Activated CD8-positive, alpha-beta T cell treated with anti-CD3 and anti-CD28 coated beads for 36 hours (primary cell): ENCODE measurements at places on chromosomes 3 and 15.

DNA sequence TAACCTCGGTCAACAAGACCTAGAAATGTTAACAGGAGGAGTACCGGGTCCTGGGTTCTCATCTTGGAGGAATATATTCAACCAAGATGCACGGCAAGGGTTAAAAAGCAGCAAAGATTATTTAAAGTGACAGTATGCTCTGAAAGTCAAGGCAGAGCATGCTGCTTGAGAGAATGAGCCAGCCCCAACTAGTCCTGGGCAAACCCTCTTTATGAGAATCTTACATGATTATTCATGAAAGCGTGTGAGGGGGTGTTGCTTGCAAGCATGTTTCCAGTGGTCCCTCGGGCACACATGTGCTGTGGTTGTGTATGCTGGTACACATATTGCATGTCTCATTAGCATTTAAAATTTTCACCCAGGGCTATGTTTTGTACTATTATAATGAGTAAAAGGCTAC is 1445.6 kb downstream of the SI start:
- DNase-seq, result no peak

DNA sequence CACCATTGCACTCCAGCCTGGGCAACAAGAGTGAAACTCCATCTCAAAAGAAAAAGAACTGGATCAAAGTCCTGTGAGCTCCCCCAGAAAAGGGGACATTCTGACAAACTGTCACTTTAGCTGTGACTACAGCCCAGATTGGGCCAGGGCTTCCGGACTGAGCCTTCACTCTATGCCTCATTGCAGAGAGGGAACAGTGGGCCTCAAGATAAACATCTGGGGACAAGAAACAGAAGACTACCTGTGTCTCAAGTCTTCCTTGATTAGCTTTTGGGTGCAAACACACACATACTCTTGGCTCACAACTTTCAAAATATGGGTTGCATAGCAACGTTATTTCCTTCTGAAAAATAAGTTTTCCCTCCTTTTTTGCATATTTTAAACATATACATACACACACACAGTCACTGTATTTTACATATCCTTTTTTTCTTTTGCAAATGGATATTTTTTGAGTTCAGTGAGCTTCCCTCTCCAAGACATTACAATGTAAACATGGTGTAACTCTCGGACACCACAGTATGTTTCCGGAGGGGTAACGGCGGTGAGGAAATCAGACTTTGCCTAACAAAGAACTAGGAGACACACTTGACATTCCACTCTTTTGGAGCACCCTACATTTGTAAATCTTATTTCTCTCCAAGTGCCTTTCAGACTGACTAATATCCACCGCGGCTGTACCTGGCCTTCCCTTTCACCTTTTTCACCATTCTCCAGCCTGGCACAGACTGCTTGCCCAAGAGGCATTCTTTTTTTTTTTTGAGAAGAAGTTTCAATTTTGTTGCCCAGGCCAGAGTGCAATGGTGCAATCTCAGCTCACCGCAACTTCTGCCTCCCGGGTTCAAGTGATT is 3.5 kb downstream of the TKT start:
- no peak for DNase-seq

DNA sequence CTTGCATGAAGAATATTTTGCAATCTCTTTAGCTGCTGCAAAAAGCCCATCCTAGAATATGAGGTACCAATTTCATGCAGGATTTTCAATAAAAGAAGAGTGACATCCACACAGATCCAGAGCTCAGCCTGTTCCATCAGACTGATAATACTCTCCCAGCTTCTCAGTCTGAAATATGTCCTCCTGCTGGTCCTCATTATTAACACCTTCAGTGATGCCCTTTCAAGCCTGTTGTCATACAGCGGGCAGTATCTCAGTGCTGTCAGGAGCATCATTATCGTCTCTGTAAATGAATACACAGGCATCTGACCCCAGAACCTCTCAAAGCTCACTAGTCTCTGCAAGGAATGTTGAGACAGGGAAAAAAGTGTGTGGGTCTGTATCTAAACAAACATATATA is 1387.8 kb downstream of the OTOL1 start:
- DNase-seq, result no peak

DNA sequence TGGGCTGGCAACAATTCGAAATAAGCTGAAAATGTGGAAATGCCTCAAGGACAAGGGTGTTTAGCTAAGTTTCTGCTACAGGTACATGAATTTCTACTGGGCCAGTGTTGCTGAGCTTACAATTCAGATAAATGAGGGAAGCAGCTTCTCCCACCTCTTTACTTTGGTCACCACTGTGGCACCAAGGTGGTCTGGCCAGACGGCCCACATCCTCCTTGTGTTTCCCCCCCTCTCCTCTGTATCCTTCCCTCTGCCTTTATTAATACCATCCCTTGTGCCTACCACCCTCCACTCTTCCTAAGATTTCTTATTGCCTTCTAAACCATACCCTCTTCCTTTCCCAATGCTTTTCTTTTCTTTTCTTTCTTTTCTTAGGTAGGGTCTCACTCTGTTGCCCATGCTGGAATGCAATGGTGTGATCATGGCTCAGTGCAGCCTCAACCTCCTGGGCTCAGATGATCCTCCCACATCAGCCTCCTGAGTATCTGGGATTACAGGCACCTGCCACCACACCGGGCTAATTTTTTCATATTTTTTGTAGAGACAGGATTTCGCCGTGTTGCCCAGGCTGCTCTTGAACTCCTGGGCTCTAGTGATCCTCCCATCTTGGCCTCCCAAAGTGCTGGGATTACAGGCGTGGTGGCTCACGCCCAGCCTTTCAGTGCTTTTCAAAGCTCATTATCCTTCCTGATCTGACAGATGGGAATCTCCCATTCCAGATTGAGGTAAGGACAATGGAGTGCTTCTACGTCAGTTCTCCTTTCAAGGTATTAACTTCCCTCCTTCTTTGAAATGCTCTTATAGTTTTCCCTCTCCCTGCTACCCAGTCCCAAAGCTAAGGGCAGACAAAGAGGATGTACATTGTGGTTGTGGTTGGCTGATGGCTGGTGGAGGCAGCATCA is 14.8 kb downstream of the ANXA2 start:
- no peak for DNase-seq

GRCh38 chr3:50417637-50418033 is 58.3 kb upstream of the TMEM115 start:
- DNase-seq, result no peak

DNA sequence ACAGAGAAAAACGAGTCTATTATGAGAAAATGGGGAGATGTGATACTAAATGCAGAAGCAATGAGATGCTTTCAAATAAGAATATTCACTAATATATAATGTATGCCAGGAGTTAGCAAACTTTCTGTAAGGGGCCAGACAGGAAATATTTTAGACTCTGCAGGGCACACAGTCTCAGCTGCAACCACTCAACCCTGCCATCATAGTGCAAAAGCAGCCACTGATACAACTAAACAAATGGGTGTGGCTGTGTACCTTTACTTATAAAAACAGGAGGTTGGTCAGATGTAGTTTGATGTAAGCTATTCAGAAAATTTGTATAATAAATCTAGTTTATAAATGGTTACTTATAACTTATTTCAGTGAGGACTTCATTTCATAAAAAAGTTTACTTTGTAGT is 78.1 kb downstream of the FBXL22 start:
- no peak for DNase-seq

GRCh38 chr3:30970183-30970582 is 75.7 kb upstream of the GADL1 start:
- no peak for DNase-seq
